ENCODE measurements at places on chromosomes 11 and 22. TPM values are rescaled to one million over a fixed set of nuclear protein-coding genes. Genes with fewer than 3 reads are reported as not detected.

The CFAP300 gene
- 0.66 TPM for total RNA-seq

The TBX1 gene
- 112 TPM for total RNA-seq

The DNAJB7 gene
- total RNA-seq: not detected

The CNGA4 gene
- total RNA-seq: not detected

The TPST2 gene
- 41.3 TPM for total RNA-seq

The GAL3ST3 gene
- total RNA-seq: 0.36 TPM

The DEUP1 gene
- not detected for total RNA-seq

The FUT4 gene
- 1.2 TPM for total RNA-seq

The GGTLC3 gene
- total RNA-seq: not detected

The RFPL2 gene
- total RNA-seq: not detected

The PLEKHB1 gene
- total RNA-seq: 11.1 TPM

The MMP3 gene
- 0.17 TPM for total RNA-seq

The PHOX2A gene
- not detected for total RNA-seq

The TEX54 gene
- not detected for total RNA-seq

GRCh38 chr11:34654483-34655334 lies 33.8 kb downstream of the EHF start:
- no peaks in the 10 kb centered on the region for H3K36me3 ChIP-seq
- no peaks in the 10 kb centered on the region for H3K27me3 ChIP-seq
- peaks cover 19% of the 10 kb centered on the region for H3K4me1 ChIP-seq
- DNase-seq: peak; percentile 95
- no peak overlapping the region for H3K4me3 ChIP-seq

GRCh38 chr22:47813661-47814060 lies 1051.2 kb downstream of the TBC1D22A start:
- no peaks in the 10 kb centered on the region for H3K36me3 ChIP-seq
- no peaks in the 10 kb centered on the region for H3K4me1 ChIP-seq
- no peak for DNase-seq
- H3K27me3 ChIP-seq: no peaks in the 10 kb centered on the region
- no peak overlapping the region for H3K27ac ChIP-seq

DNA sequence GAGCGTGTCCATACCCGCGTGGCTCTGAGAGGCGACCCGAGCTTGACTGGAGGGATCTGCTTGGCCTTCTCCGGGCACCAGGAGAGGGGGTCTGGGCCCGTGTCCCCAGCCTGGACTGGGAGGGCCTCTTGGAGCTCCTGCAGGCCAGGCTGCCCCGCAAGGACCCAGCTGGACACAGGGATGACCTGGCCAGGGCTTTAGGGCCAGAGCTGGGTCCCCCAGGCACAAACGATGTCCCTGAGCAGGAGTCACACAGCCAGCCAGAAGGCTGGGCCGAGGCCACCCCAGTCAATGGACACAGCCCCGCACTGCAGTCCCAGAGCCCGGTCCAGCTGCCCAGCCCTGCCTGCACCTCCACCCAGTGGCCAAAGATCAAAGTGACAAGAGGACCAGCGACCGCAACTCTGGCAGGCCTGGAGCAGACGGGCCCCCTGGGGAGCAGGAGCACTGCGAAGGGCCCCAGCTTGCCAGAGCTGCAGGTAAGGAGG lies 38.2 kb downstream of the TRIOBP start:
- H3K36me3 ChIP-seq: no peaks in the 10 kb centered on the region
- H3K4me3 ChIP-seq: no peak overlapping the region
- DNase-seq: peak; percentile 79
- no peaks in the 10 kb centered on the region for H3K4me1 ChIP-seq

GRCh38 chr11:129620237-129621104 lies 195.2 kb upstream of the TMEM45B start:
- no peaks in the 10 kb centered on the region for H3K27me3 ChIP-seq
- H3K4me3 ChIP-seq: no peak overlapping the region
- H3K27ac ChIP-seq: no peak overlapping the region
- no peaks in the 10 kb centered on the region for H3K4me1 ChIP-seq
- DNase-seq: no peak

GRCh38 chr11:7383406-7383805 lies 101.9 kb upstream of the OLFML1 start:
- no peaks in the 10 kb centered on the region for H3K36me3 ChIP-seq
- H3K27me3 ChIP-seq: no peaks in the 10 kb centered on the region
- no peak overlapping the region for H3K27ac ChIP-seq
- no peaks in the 10 kb centered on the region for H3K4me1 ChIP-seq

- H3K36me3 ChIP-seq: no peaks in the 10 kb centered on the region
- H3K4me1 ChIP-seq: no peaks in the 10 kb centered on the region
- H3K27ac ChIP-seq: no peak overlapping the region
Observed at GRCh38 chr22:22045571-22046335, 63.2 kb upstream of the TOP3B start.

- no peaks in the 10 kb centered on the region for H3K36me3 ChIP-seq
- no peak overlapping the region for H3K4me3 ChIP-seq
- H3K27me3 ChIP-seq: no peaks in the 10 kb centered on the region
- no peak overlapping the region for H3K27ac ChIP-seq
Observed at GRCh38 chr11:17506942-17507341, 30.3 kb upstream of the ABCC8 start.

GRCh38 chr11:60957188-60957587 lies 5.2 kb upstream of the SLC15A3 start:
- no peaks in the 10 kb centered on the region for H3K4me1 ChIP-seq
- no peaks in the 10 kb centered on the region for H3K36me3 ChIP-seq
- no peaks in the 10 kb centered on the region for H3K27me3 ChIP-seq
- DNase-seq: no peak

- no peak overlapping the region for H3K4me3 ChIP-seq
Observed at GRCh38 chr22:29105468-29105867, 32.6 kb downstream of the KREMEN1 start.

DNA sequence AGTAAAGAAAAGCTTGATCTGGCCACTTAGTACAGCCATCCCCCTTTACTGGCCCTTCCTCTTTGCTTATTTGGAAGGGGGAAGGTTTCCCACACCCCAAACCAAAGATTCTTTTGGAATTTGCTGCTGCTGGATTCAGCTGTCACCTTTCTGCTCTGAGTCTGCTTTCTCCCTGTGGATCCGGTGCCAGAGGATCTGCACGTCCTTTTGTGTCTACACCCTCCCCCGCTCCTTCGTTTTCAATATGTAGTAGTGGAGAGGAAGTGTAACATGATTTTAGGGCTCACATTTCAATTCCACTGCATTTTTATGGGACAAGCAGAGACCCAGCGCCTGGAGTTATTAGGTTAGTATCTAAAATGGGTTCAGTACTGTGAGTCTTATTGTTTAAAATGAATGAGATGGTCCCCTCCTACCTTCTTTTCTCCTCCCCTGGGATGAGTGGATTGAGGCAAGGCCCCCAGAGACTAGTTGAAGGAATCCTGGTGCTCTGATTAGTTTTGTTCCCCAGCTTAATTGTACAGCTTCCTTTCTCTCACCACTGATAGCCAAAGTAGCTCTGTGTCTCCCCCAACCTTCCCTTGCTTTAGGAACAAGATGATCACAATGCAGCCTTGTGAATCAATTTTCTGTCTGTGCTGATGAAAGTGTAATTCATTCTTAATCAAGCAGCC lies 30.5 kb upstream of the CABP7 start:
- no peak for DNase-seq
- no peaks in the 10 kb centered on the region for H3K27me3 ChIP-seq
- H3K36me3 ChIP-seq: no peaks in the 10 kb centered on the region

DNA sequence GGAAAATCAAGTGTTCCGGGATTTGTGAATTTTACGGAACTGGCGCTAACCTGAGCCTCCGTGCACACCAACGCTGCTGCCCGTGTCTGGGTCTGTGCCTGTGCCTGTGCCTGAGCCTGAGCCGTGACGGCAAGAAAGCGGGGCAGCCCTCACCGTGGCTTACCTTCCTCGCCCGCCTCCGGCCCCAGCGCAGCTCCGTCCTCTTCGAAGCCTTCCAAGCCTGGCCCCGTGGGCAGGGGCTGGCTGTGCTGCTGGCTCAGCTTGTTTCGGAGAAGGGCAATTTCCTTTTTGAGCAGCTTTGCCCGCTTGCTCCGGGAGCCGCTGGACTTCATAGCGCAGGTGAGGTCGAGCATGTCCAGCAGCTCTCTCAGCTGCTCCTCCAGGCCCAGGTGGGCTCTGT lies 33.8 kb downstream of the BRD1 start:
- peaks cover 64% of the 10 kb centered on the region for H3K36me3 ChIP-seq
- H3K27me3 ChIP-seq: no peaks in the 10 kb centered on the region
- no peak for DNase-seq
- no peak overlapping the region for H3K4me3 ChIP-seq

- no peaks in the 10 kb centered on the region for H3K27me3 ChIP-seq
- H3K36me3 ChIP-seq: no peaks in the 10 kb centered on the region
- H3K4me1 ChIP-seq: no peaks in the 10 kb centered on the region
- no peak within 1 kb of the TSS for H3K4me3 ChIP-seq
Observed at GRCh38 chr22:39893526-39893925, at the start of gene ENTHD1. Gene ENTHD1 (minus strand): TSS chr22:39893760. CDS start chr22:39887748, 6,012 bp downstream.

DNA sequence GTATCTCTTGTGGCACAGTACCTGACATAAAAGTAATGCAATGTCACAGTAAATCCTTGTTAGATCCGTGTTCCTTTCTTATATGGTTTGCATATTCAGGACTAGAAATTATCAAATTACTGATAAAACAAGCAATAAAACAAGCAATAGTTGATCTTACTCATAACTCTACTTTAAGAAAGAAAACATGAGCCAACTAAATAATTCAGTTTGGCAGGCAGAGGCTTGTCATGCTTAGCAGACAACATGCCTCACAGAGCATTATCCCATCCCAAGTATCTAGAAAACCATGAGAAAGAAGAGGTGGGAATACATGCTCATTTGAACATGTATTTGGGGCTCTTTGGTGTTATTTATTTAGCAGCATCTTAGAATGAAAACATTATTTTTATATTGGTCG lies 241.9 kb downstream of the SOX6 start:
- H3K36me3 ChIP-seq: no peaks in the 10 kb centered on the region
- no peak overlapping the region for H3K4me3 ChIP-seq
- peaks cover 68% of the 10 kb centered on the region for H3K4me1 ChIP-seq
- no peaks in the 10 kb centered on the region for H3K27me3 ChIP-seq
- no peak for DNase-seq
- no peak overlapping the region for H3K27ac ChIP-seq

DNA sequence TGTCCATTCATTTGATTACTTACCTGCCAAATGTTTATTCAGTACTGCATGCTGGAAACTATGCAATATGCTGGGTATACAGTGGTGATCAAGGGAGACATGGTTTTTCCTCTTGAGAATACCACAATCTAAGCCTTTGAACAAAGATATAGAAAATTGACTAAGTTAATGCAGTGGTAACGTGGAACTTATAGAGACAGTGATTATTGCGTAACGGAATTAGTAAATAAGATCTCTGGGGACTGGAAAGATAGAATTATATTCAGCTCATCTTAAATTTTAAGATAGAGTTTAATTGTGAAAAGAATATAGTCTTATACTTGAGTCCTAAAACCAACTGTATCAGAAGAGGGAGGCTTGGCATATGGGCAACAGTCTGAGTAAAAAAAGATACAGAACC lies 129.5 kb downstream of the UVRAG start:
- peaks cover 31% of the 10 kb centered on the region for H3K4me1 ChIP-seq
- H3K27me3 ChIP-seq: no peaks in the 10 kb centered on the region
- no peak overlapping the region for H3K27ac ChIP-seq
- no peak overlapping the region for H3K4me3 ChIP-seq
- no peaks in the 10 kb centered on the region for H3K36me3 ChIP-seq
- no peak for DNase-seq

DNA sequence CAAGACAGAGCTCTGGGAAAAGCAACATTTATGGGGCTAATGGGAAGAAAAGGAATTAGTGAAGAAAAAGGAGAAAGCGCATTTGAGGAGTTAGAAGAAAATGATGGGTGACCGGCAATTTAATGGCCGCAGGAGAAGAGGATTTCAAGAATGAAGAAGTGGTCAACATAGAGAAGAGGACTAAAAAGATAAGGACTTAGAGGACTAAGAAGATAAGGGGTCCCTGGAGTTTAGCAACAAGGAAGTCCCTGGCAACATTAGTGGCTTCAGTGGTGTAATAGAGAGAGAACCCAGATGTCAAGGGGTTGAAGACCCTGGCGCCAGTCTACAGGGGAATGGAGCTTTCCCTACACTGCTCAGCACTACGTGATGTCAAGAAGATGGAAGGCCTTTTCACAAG lies 32.3 kb downstream of the WEE1 start:
- H3K4me1 ChIP-seq: no peaks in the 10 kb centered on the region
- H3K36me3 ChIP-seq: no peaks in the 10 kb centered on the region

- no peaks in the 10 kb centered on the region for H3K36me3 ChIP-seq
- H3K27ac ChIP-seq: no peak overlapping the region
- H3K27me3 ChIP-seq: no peaks in the 10 kb centered on the region
- no peak overlapping the region for H3K4me3 ChIP-seq
- no peaks in the 10 kb centered on the region for H3K4me1 ChIP-seq
Observed at GRCh38 chr11:125519860-125520834, 24.1 kb upstream of the FEZ1 start.

DNA sequence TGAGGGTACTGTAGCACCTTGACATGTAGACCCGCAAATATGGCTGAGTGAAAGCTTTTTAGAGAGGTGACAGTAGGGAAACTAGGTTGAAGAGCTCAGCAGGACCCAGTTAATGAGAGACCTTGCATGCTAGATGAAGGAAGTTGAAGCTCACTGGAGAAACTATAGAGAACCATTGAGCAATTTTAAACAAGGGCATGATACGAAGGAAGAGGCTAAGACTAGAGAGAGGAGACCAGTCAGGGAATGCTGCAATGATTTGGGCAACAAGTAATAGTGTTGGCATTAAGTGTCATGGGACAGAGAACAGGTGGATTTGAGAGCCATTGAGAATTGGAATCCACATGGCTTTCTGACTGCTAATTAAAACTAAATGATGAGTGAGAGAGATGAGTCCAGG lies 4.1 kb downstream of the OLFML1 start:
- H3K27me3 ChIP-seq: no peaks in the 10 kb centered on the region
- H3K4me1 ChIP-seq: no peaks in the 10 kb centered on the region
- H3K4me3 ChIP-seq: no peak overlapping the region
- no peak overlapping the region for H3K27ac ChIP-seq
- no peaks in the 10 kb centered on the region for H3K36me3 ChIP-seq
- DNase-seq: no peak

DNA sequence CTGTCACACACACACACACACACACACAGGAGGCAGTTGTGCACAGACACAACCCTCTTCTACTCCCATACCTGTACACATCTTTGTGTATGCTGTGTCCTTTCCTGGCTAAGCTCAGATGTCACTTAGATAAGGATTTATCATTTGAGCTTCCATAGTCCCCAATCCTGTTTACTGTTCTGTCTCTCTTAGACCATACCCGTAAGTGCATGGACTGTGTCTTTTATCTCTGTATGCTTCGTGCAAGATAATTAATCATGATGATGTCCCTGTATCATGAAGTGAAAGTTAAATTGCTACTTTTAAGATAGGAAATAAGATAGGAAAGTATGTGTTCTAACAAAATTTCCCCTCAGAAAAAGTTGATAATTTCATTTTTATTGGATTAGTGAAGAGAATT lies 30.3 kb downstream of the PRMT3 start:
- H3K27me3 ChIP-seq: no peaks in the 10 kb centered on the region
- peaks cover 9% of the 10 kb centered on the region for H3K36me3 ChIP-seq
- H3K4me3 ChIP-seq: no peak overlapping the region
- H3K27ac ChIP-seq: no peak overlapping the region

GRCh38 chr11:3225826-3226750 lies 6.1 kb downstream of the MRGPRE start:
- no peaks in the 10 kb centered on the region for H3K4me1 ChIP-seq
- peaks cover 13% of the 10 kb centered on the region for H3K27me3 ChIP-seq
- no peak for DNase-seq
- H3K4me3 ChIP-seq: no peak overlapping the region
- no peaks in the 10 kb centered on the region for H3K36me3 ChIP-seq

GRCh38 chr11:112632866-112633505 lies 328.2 kb upstream of the NCAM1 start:
- DNase-seq: no peak
- H3K27me3 ChIP-seq: no peaks in the 10 kb centered on the region
- no peak overlapping the region for H3K4me3 ChIP-seq
- H3K36me3 ChIP-seq: no peaks in the 10 kb centered on the region

Data from psoas muscle (tissue), 8 donors.